ENCODE measurements at places on chromosomes 3 and 15.

DNA sequence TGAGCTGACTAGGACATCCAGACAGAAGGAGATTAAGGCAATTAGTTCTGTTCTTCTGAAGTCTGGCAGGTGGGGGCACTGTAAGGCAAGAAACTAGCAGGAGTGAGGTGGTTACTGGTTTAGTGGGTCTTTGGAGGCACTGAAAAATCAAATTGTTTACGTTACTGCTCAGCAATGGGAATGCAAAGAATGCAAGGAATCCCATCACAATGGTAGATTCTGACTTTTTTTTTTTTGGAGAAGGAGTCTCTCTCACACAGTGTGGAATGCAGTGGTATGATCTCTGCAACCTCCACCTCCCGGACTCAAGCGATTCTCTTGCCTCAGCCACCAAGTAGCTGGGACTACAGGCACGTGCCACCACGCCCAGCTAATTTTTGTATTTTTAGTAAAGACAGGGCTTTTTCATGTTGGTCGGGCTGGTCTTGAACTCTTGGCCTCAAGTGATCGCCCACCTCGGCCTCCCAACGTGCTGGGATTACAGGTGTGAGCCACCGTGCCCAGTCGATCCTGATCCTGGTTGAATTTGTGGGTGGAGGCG lies 16.4 kb downstream of the FAM107A start:
- no peak for DNase-seq

- peak; percentile 60 for DNase-seq
These were observed 27.4 kb upstream of the HDAC11 start for GRCh38 chr3:13452490-13453335.

GRCh38 chr3:48935530-48935929 lies 16.9 kb downstream of the ARIH2 start:
- DNase-seq: no peak

GRCh38 chr15:57217778-57218598 lies 158.3 kb upstream of the CGNL1 start:
- DNase-seq: no peak

DNA sequence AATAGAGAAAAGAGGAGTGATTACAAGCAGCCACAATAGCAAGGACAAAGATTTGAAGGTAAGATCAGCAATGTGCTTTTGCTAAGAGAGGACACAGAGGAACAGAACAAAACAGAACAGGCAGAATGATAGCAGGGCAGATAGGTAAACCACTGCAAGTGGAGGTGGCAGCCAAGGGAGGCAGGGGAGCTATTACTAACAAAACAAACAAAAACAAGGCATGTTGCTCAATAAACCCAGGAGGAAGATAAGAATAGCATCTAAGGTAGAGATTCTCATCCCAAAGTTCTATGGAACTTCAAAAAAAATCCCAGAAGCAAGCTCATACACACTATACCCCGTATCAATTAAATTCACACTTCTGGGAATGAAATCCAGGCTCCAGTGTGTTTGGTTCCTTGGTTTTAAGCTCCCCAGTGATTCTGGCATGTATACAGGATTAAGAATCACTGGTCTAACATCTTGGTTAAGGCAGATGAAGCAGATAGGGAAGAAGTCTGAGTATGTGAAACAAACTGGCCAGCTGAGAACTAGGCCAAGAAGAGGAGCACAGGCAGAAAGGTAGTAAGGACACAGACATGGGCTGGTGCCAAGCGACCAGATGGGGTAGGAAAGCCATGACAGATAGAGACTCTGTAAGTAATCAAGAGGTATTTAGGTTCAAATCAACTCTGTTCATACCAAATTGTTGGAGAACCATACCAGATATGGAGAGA lies 189.2 kb downstream of the DTWD1 start:
- no peak for DNase-seq

DNA sequence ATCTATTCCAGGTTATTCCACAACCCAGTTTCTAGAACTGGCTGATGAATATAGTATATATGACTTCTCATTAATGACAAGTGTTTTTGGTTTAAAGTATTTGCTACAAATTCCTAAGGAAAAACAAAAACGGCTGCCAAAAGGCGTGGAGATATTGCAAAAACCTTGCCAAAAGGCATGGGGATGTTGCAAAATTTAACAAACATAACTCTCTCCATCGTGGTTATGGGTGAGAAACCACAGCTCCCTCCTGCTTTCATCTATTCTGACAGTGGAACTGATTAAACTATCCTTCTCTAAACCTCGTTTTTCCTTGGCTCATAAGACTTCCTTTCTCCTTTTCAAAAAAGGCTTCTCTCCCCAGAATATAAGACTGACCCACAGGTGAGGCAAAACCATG lies 342.0 kb upstream of the PDZRN3 start:
- DNase-seq: no peak

DNA sequence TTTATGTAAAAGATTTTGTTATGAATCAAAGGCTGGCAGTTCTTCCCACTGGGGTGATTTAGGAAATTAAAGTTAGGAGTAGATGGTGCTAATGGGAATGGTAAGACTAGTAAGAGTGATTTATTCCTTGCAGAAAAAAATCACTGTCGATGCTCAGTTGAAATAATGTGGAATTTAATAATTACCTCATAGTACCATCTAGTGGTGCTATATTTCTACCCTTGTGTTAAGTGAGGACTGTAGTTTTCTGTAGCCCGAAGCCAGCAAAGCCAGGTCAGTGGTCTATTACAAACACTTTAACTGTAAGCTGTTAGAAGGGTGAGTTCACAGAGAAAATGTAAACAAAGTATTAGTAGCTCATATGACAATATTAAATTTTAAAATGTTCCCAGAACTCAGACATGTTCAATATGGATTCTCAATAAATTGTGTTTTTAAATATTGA lies 39.5 kb upstream of the GOLGA8J start:
- DNase-seq: no peak

DNA sequence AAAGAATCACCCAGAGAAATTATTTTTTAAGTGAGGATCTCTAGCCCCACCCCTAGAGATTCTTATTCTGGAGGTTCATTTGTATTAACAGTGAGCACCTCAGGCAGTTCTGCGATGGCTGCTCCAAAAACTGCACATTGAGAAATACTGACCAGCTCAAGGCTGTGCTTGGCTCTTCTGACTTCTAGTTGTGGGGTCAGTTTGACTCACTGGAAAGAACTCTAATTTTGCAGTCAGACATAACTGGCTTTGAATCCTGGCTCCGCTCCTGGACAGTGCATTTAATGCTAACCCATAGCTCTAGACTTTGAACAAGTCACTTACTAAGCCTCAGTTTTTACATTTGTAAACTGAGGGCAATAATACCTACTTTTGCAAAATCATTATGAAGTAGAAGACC lies 123.6 kb upstream of the SKOR1 start:
- DNase-seq: peak; percentile 7

DNA sequence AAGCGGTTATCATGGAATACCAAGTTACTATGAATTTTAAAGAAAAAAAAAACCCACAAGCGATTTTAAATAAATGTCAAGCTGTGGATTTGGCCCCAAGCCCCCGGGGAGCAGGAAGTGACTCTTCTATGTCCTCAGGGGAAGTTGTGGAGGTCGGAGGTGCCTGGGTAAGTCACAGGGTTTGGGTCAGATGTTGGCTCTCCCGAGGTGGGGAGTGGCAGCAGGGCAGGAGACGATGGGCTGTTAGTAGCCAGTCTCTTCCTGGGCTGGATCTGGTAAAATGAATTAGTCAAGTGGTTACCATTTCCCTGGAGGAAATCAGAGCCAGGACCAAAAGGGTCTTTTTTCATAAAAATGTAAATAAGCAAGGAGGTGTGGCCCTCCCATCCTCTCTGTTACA lies 316.7 kb downstream of the TLE3 start:
- DNase-seq: no peak

DNA sequence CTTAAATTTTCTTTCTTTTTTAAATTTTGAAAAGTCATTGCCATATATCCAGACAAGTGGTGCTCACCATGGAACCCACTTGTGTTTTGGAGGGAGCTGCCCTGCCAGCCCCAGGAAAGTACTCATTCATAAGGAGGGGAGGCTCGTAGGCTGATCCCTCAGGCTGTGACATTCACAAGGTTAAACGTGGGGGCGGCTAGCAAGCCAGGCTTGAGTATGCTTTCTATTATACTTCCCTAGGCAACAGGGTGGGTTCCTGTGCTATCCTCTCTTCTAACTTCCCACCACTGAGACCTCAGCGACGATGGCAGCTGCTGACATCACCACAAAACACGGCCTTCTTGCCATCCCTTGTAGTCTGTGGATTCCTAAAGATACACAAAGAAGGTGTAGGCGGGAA lies 160.5 kb upstream of the C2CD4B start:
- no peak for DNase-seq

- peak; percentile 30 for DNase-seq
These were observed 44.9 kb upstream of the RAB6B start for GRCh38 chr3:133940536-133940935.

DNA sequence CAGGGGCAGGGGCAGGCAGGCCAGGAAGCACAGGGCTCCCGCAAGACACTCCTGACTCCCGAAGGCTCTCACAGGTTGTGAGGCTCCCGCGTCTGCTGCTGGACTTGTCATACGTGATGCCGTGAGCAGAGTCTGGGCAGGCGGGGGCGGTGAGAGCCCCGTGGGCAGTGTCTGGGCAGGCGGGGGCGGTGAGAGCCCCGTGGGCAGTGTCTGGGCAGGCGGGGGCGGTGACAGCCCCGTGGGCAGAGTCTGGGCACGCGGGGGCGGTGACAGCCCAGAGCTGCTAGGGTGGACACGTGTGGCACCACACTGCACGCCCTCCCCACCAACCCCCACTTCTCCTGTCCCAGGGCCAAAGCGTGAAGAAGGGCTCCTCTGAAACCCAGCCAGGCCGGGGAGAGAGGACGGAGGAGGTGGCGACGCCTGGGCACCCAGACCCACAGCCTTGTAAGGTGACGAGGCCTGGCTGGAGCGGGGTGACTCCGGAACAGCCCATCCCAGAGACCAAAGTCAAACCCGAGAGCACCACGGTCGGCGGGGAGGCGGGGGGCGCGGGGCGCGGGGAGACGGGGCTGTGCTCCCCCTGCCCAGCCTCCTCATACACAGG lies 35.0 kb downstream of the TNK2 start:
- no peak for DNase-seq

DNA sequence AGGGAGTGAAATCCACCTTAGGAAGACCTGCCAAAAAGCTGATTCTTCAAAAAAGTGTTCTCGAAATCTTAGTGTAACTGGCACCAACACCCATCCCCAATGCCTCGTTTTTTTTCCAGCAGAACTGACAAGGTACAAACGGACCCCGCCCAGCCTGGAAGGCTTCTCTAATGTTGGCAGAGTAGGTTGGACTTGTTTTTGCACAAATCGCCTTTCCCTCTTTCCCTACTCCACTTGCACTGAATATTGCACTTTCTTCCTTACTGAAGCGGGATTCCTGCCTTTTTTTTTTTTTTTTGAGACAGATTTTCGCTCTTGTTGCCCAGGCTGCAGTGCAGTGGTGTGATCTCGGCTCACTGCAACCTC lies 544 bp upstream of the TIMMDC1 start:
- peak; percentile 36 for DNase-seq

DNA sequence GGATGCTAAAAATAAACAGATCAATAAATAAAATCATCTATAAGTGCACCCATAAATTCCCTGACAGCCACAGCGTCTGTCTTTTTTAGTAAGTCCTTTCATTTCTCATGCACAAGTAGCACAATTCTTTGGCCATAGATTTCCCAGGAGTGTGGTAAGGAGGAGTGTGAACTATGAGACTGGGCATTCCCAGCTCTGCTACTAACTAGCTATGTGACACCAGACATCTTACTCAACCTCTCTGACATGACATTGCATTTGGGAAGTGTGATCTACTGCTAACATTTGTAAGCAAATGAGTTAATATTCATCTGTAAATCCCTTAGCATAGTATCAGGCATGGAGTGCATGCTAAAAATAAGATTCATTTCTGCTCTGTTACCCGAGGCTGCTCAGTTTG lies 301.7 kb downstream of the NTRK3 start:
- no peak for DNase-seq

DNA sequence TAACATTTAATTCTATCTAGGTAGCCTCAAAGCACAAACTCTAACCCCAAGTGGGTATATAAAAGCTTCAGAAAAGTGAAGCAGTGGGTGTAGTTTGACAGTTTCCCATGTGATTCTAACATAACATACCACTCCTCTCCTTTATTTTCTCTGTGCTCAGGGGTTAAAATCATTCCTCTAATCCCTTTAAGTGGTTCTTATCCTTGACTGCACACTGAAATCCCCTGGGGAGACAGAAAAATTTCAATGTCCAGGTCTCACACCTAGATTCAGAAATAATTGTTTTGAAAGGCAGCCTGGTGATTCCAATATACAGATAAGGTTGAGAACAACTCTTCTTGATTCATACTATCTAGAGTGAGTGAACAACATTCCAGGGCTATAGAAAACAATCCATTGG lies 986.4 kb downstream of the ROBO1 start:
- no peak for DNase-seq

- DNase-seq: no peak
These were observed at the start of gene PCOLCE2 for GRCh38 chr3:142888481-142889211. TSS of gene PCOLCE2 (minus strand) at chr3:142889083. CDS start at chr3:142888896, 187 bp downstream.

GRCh38 chr3:112407888-112408702 lies 75.1 kb downstream of the CD200 start:
- no peak for DNase-seq

DNA sequence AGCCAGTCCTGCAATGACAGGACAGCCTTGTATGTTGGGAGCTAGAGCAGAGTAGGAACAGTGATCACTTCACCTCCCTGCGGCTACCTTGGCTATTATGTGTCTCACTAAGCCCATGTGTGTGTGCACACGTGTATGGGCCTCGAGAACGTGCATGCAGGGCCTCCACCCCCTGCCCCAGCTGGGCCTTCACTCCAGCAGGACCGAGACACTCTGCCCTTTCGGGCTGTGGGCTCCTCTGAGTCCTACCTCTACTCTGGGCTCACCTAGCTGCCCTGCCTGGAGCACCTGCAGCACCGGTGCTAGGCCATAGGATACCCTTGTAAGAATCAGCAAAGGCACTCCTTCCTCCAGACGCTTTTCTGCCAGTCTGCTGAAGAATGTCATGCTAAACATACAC lies 77.5 kb downstream of the LINGO1 start:
- no peak for DNase-seq

DNA sequence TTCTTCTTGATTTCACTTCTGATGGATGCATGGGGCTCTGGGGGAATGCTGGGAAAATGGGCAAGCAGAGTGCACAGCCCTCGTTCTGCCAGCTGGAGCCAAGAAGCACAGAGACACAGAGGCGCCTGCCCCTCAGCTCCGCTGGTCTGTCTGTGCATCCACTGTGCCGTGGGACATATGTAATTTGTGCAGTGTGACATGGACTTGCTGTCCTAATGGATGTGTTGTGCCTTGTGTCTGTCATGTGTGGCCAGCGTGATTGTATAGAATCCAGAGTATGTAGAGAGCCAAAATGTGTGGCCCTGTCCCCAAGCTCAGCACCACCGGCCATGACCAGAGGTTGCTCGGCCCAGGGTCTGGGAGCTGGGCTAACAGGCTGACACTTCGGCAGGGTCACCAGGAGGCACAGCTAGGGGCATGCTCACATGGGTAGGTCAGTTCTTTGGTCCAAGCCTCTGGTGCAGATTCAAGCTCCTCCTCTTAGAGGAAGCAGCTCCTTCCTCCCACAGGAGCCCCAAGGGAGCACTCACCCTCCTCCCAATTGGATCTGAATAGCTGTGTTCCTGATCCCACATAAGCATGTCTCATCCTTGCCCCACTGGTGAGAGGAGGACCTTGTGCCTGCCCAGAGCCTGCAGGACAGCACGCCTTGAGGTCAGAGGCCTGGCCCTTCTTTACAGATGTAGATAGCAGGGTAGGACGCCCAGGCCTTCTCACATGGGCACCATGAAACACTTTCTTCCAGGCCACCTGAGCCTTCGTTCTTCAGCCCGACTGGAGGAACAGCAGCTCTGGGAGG lies 100.8 kb upstream of the ABHD17C start:
- no peak for DNase-seq

GRCh38 chr3:43077261-43077660 lies 28.6 kb downstream of the POMGNT2 start:
- DNase-seq: no peak

All from adrenal gland (tissue), 19 donors.